ENCODE measurements at places on chromosomes 3 and 15.

DNA sequence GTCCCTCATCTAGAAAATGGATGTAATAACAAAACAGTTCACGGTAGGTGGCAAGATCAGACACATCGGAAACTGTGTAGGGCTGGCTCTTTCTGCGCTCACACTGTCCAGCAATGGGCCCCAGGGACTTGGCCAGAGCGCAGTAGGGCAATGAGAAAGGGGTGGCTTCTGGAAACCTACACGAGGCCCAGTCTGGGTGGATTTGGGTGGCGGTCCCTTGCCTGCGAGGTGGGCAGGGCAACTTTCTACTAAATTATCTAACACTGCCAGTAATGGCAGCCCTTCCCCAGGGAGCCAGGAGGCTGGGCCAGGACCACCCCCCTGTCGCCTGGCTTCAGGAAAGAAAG lies 2.1 kb upstream of the TNK2 start:
- DNase-seq: no peak

DNA sequence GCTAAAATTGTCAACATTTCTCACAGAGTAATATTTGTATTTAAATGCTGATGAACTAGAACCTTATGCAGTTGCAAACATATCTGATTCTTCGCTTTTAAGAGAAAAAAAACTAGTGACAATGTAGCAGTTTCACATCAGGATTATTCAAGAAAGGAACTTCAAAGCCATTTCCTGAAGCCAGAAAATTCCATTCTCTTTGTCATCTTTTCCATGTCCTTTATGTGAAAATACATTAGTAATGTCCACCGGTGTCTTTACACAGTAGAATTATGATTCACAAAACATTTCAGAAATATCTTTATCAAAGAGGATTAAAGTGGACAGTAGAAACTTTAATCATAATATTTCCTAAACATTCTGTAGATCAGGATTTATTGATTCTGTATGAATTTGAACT lies 12.7 kb upstream of the LXN start:
- DNase-seq: peak; percentile 42

GRCh38 chr3:159030138-159030670 lies 228.3 kb downstream of the MFSD1 start:
- no peak for DNase-seq

DNA sequence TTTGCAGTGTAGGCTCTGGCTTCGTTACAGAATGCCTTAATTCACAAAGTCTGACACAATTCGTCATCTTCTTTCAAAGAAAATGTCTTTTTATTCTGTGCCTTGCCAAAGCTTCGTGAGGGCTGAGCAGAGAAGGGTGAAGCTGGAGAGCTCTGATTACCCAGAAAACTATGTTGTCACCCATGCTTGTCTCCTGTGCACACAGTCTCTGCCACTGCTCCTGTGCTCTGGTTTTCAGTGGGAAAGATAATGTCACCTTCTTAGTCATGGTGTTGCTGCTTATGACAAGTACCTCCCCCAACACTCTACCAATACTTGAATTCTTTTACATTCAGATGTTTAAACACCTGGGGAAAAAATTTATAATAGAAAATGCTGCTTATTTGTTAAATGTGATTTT lies 509.2 kb upstream of the GRM7 start:
- no peak for DNase-seq

DNA sequence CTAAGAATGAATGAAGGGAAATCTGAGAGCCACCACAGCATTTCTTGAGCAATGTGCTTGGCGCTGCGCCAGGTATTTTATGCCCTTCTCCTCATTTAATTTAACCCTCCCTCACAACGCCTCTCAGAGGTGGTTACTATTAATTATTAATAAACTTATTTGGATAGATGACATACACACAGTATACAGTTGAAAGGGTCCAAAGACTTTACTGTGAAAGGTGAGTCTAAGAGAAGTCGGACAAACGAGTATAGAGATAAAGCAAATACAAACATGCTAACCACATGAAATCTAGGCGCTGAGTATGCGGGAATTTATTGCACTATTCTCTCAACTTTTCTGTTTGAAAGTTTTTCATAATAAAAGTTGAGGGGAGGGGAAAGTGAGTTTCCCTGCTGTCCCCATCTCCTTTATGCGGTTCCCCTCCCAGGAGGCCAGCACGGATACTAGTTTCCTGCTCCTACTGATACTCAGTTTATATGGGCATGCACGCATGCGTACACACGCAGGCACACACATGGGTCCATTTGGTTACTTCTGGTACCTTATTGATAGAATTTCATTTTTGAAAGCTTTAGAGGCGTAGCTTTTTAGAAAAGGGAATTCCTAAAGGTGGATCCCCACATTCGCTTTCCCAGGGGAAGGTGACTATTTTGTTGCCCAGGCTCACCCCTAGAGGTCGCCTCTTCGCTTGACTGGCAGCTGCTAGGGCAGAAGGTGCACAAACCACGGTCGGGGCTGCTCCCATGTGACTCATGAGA lies 28.5 kb upstream of the KCTD6 start:
- DNase-seq: peak; percentile 89

DNA sequence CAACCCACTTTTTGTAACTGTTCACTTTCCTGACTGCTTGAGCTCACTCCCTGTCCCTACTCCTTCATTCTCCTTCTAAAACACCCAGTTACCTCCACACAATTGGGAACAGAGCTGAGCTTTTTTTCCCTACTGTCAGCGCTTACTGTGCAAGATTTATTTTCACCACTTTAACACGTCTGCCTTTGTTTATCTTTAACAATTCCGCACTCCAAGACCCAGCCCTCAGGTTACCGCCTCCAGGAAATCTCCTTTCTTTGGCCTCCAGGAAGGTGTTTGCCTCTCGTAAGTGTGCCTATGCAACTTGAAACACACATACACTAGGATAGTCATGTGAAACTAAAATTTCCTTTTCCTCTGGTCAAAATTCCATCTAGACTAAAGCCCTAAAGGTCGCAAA lies 271.9 kb upstream of the TPRG1 start:
- DNase-seq: no peak

DNA sequence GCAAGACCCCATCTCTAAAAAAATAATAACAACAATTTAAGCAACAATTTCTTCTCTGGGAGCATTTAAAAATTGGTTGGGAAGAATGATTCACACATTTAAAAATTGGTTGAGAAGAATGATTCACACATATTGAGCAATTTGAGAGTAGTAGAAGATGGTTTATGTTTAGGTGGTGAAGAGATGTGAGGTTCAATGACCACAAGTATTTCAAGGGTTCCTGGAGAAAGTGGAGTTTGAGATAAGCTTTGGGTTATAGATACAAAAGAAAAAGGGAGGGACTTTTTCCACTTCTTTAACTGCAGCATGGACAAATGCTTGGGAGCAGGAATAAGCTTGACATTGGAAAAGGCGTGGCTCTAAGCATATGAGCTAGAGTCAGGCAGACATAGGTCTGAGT lies 145.7 kb upstream of the NPHP3 start:
- peak; percentile 28 for DNase-seq

DNA sequence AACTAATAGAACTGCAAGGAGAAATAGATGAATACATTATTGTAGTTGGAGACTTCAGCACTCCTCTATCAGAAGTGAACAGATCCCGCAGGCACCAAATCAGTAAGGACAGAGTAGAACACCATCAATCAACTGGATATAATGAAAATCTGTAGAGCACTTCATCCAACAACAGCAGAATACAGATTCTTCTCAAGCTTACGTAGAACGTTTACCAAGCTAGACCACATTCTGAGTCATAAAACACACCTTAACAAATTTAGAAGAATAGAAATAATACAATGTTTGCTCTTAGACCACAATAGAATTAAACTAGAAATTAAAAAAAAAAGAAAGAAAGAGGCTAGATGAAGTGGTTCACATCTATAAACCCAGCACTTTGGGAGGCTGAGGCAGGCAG lies 70.7 kb upstream of the NEDD4 start:
- no peak for DNase-seq

DNA sequence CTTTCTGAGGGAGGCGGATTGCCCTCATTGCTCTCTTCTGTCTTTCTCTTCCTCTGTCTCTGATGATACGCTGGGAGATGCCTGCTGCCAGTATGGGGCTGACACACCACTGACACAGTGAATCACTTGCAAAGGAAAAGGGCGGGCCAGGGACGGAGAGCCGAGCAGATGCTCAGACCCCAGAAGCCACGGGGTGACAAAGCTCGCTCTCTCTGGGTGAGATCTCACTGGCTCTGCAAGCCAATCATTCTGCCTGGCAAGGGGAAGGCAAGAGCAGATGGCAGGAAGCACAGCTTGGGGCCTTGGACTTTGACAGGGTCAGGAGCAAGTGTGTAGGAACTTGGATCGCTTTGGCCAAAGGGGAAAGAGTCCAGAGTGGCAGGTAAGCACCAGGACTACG lies 198.7 kb downstream of the NTRK3 start:
- DNase-seq: no peak

DNA sequence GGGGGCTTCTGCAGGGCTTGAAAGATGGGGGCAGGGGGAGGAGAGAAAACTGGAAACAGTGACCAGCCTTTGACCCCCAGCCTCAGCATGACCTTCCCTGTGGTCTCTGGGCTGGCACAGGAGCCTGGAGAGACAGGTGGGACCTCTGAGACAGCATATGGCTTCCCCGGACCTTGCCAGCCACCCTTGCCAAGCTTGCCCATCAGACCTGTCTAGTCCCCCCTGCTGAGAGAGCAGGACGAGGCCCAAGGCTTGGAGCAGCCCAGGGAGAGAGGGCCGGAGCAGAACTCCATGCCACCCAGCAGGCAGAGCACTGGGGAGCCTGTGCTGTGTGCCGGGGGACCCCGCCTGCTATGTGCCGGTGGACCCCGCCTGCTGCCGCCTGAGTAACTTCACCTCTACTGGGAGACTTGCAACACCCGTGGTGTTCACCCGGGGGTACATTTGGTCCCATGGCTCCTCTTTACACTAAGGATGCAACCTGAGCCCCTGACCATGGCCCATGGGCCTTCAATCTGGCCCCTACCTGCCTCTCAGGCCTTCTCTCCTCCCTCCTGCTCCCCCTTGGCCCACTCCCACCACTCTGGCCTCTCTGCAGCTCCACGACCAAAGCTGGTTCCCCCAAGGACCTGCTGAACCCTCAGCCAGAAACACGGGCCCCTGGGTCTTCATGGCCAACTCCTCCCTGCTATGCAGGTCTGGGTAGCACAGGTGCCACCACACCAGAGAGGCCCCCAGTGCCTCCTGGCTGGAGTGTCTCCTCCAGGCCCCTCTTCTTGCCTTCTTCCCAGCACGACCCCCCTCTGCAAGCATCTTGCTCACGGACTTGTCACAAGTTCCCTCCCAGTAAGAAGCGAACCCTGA lies 21.1 kb upstream of the SLC41A3 start:
- no peak for DNase-seq

DNA sequence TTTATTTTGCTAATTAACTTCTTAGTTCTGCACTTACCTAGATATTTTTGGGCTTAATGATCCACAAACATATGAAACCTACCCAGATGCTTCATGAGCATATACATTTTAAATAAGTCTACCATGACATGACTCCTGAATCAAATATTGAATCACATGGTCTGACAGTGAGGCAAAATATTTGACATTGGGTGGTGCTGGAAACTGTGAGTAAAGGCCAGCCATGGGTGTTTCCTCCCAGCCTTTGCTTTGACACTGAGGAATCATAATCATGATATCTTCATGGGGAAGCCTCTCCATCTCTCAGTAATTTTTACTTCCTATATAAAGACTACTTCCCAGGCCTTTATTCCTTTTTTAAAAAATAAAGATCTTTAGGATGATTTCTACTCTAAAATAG lies 22.8 kb upstream of the SSR3 start:
- peak; percentile 31 for DNase-seq
